ENCODE measurements at places on chromosomes 5 and 9.

DNA sequence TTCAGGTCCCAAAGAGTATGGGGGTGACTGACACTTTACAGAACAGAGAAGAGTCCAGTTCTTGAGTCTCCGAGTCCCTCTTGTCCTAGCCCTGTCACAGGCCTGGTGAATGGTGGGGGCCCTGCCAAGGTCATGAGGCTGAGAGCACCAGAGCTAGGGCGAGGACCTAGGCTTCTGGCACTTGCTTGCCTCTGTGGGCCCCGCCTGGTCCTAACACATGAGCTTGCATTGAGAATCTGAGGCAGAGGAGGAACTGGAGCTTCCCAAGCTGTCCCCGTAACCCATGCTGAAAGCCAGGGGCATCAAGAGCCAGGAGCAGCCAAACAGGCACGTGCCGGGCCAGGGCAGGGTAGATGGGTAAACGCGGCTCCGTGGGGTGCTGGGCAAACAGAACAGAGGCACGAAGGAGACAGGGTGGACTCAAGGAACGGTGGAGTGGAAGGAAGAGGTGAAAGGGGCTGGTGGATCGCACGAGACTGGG, 41.3 kb downstream of the JADE2 start:
- no peak for DNase-seq
- H3K27ac ChIP-seq = no peak overlapping the region
- H3K27me3 ChIP-seq = no peaks in the 10 kb centered on the region
- peaks cover 81% of the 10 kb centered on the region for H3K36me3 ChIP-seq

DNA sequence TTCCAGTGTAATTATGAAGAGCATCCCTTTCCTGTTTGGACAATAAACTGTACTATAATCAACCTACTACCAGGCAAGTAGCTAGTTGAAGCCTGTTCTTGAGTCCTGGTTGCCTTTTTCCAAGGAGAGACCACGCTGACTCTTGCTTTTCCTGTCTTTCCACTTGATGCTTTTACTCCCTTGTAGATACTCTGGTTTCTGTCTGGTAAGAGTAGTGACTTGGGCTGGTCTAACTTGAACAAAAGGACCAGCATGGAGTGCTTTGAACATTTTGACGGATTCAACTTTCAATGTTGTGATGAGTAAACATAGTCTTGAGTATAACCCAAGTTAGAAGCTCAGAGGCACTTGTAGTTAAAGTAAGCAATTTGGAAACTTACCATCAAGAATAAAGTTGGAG, 464.3 kb downstream of the GADD45G start:
- H3K36me3 ChIP-seq = no peaks in the 10 kb centered on the region
- no peak overlapping the region for H3K4me3 ChIP-seq
- H3K4me1 ChIP-seq = peaks cover 9% of the 10 kb centered on the region
- H3K27ac ChIP-seq = no peak overlapping the region
- no peaks in the 10 kb centered on the region for H3K27me3 ChIP-seq

- no peaks in the 10 kb centered on the region for H3K27me3 ChIP-seq
- no peak for DNase-seq
- H3K4me1 ChIP-seq = no peaks in the 10 kb centered on the region
- no peak overlapping the region for H3K4me3 ChIP-seq
- no peak overlapping the region for H3K27ac ChIP-seq
- no peaks in the 10 kb centered on the region for H3K36me3 ChIP-seq
Observed at GRCh38 chr9:90460220-90460619, 182.4 kb downstream of the DIRAS2 start.

DNA sequence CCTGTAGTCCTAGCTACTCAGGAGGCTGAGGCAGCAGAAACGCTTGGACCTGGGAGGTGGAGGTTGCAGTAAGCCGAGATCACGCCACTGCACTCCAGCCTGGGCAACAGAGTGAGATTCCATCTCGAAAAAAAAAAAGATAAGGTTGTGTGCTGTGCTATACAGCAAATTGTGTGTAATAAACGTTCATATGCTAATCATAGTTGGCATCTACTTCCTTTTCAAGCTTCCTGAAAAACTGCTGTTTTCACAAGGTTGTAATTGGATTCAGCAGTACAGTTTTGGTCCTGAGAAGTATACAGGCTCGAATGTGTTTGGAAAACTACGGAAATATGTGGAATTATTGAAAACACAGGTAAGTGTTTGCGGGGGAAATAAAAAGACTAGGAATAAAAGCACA, 25.5 kb downstream of the OTULINL start:
- no peak for DNase-seq
- H3K4me1 ChIP-seq = peaks cover 32% of the 10 kb centered on the region
- H3K27me3 ChIP-seq = no peaks in the 10 kb centered on the region

DNA sequence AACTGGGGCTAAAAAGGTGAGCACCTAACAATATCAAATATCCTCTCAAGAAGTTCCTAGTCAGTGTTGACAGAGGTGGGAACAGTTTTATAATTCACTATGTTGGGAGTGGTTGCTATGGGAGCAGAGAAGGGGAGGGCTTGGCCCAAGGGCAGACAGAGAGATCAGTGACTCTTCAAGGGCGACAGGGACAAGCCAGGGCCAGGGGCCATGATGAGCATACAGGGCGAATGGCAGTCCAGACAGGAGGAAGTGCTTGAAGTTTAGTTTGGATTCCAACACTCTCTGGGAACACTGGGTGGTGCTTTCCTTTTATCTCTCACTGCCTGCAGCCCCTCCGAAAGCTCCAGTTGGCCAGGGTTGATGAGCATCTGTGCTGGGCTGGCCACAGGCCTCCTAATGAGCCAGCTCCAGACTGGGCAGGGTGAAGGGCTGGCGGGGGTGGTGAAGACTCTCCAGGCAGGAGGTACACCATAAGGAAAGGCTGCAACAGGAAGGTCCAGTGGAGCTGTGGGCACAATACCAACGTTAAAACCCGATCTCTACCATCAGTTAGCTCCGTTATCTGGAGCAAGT, 111.3 kb downstream of the TMEM174 start:
- H3K27me3 ChIP-seq = peaks cover 20% of the 10 kb centered on the region
- H3K4me1 ChIP-seq = no peaks in the 10 kb centered on the region
- DNase-seq = no peak
- H3K27ac ChIP-seq = no peak overlapping the region
- no peaks in the 10 kb centered on the region for H3K36me3 ChIP-seq

GRCh38 chr5:132264546-132265335, 7.2 kb downstream of the PDLIM4 start:
- H3K36me3 ChIP-seq = no peaks in the 10 kb centered on the region
- DNase-seq = no peak
- H3K27me3 ChIP-seq = no peaks in the 10 kb centered on the region
- H3K4me1 ChIP-seq = no peaks in the 10 kb centered on the region
- no peak overlapping the region for H3K27ac ChIP-seq

DNA sequence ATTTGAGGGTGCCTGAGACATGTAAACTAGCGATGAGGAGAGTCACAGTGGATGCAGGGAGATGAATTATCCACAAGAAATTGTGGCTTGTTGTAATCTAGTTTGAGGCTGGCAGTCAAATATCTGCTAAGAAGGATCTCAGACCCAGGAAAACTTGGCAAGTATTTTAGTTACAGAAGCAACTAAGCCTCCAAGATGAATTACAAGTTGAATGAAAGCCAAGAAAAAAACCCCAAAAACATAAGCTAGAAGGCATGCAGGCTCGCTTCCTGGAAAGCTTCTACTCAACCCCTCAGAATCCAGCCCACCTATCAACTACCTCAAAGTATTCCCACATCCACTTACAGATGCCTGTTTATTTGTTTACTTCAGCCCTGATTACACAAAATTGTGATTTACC, 696.9 kb downstream of the MAT2B start:
- no peaks in the 10 kb centered on the region for H3K27me3 ChIP-seq
- no peaks in the 10 kb centered on the region for H3K4me1 ChIP-seq
- DNase-seq = no peak
- no peak overlapping the region for H3K27ac ChIP-seq
- H3K36me3 ChIP-seq = no peaks in the 10 kb centered on the region

DNA sequence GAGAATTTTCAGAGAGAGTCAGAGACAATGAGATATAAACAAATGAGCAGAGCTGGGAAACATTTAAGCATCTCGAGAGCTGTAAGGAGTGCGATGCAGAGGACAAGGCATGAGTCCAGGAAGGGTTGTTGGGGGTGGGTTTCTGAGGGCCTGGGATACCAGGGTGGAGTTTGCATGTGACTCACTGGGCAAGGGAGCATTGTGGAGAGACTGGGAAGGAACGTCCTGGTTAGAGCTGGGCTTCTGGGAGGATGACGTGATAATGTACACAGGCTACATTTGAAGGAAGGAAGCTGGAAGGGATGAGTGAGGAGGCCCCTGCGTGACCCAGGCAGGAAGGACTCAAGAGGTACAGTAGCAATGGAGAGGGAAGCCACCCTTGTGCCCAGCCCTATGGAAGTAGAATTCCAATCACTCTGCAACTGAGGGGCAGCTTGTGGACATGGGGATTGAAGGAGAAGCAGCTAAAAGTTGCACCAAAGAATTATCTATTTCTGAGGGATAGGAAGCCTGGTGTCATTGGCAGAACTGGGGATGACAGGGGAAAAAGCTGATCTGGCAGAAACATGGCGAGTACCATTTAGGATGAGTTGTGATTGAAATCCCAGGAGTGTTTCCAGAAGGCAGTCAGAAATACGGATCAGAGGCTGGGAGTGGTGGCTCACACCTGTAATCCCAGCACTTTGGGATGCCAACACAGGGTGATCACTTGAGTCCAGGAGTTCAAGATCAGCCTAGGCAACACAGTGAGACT, 59.3 kb upstream of the AFAP1L1 start:
- DNase-seq = no peak
- no peaks in the 10 kb centered on the region for H3K36me3 ChIP-seq
- no peak overlapping the region for H3K27ac ChIP-seq
- H3K27me3 ChIP-seq = no peaks in the 10 kb centered on the region
- H3K4me3 ChIP-seq = no peak overlapping the region
- peaks cover 13% of the 10 kb centered on the region for H3K4me1 ChIP-seq

GRCh38 chr9:5512658-5513452, 2.5 kb downstream of the PDCD1LG2 start:
- no peaks in the 10 kb centered on the region for H3K36me3 ChIP-seq
- H3K4me3 ChIP-seq = no peak overlapping the region
- peak; percentile 19 for DNase-seq
- H3K27ac ChIP-seq = no peak overlapping the region
- H3K4me1 ChIP-seq = peaks cover 49% of the 10 kb centered on the region
- H3K27me3 ChIP-seq = no peaks in the 10 kb centered on the region

GRCh38 chr5:178839319-178839704, 20.4 kb upstream of the ZNF354B start:
- DNase-seq = peak; percentile 64
- H3K27ac ChIP-seq = no peak overlapping the region
- no peaks in the 10 kb centered on the region for H3K36me3 ChIP-seq
- no peaks in the 10 kb centered on the region for H3K27me3 ChIP-seq

DNA sequence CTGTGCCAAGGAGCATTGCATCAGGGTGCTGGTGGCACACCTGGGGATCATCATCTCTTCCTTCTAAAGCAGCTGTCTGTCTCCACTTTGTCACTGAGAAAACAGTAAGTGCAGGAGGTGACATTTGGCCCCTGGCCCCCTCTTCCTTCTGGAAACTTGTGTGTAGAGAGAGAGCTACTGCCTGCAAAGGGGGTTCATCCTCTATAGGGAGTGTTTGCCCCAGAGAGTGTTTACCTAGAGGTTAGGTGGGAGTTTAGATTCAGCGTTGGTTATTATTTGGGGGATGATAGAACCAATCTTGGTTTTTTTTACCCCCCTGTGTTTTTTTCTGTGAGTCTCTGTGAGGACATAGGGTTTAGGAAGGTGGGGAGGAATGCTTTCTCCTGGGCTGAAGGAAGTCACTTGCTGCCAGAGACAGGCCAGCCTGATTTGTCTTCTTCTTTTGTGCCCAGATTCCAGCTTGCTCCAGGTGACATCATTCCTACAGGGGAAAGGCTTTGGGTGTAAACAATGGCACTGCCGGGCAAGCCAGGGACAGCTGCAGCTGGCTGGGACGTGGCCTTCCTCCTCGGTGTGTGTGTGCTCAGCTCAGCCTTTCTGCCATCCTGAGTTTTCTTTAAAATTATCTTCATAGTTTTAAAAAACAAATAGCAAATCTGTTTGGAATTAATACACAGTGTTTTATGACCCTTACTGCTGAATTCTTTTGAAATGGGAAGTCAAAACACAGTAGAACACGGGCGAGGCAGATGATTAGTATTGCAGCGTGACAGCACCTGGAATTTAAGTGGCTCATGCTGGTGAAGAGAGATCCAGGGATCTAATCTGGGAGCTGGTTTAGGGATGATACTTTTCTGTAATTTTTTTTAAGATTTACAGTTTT, 24.5 kb downstream of the PRRC2B start:
- H3K36me3 ChIP-seq = peaks cover 37% of the 10 kb centered on the region
- no peak overlapping the region for H3K27ac ChIP-seq
- DNase-seq = no peak
- H3K4me1 ChIP-seq = peaks cover 14% of the 10 kb centered on the region
- no peaks in the 10 kb centered on the region for H3K27me3 ChIP-seq

- H3K36me3 ChIP-seq = no peaks in the 10 kb centered on the region
- no peak overlapping the region for H3K4me3 ChIP-seq
- no peak for DNase-seq
- H3K4me1 ChIP-seq = peaks cover 5% of the 10 kb centered on the region
- H3K27ac ChIP-seq = no peak overlapping the region
- no peaks in the 10 kb centered on the region for H3K27me3 ChIP-seq
Observed at GRCh38 chr9:20405078-20405477, 217.2 kb downstream of the MLLT3 start.

DNA sequence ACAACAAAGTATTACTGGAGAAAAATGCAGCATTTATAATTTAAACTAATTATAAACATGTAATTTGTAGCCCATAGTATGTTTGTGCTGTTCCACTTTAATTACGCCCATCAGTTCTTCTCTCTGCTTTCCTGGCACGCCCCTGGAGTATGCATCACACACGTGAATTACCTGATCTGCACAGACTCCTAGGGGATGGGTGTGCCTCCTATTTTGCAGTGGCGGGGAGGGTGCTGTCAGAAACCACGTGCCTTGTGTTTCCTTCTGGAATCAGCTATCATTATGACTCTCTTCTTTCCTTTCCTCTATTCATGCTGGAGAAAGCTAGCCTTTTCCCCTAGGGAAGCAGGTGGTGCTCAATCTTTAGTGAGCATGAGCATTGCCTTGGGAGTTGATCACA, 43.3 kb downstream of the RPS23 start:
- H3K27ac ChIP-seq = no peak overlapping the region
- H3K4me1 ChIP-seq = no peaks in the 10 kb centered on the region
- no peaks in the 10 kb centered on the region for H3K36me3 ChIP-seq
- H3K4me3 ChIP-seq = no peak overlapping the region

DNA sequence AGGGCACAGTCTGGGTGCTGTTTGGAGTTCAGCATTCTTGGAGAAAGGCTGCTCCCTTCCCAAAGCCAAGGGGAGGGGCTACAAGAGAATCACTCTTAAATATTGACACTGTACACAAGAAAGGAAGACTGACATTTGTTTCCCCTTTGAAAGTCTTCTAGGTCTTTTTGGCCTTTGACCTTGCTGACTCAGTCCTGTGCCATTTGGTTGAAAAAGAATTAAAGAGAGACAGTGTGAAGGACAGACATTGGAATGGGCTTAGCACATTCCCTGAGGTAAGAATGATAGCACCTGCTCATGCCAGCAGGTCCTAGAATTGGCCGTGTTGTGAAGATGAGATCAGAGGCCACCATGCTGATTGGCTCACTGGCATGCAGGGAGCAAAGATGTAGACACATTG, 271.4 kb upstream of the ZNF608 start:
- H3K36me3 ChIP-seq = no peaks in the 10 kb centered on the region
- no peak overlapping the region for H3K4me3 ChIP-seq
- no peak for DNase-seq
- no peaks in the 10 kb centered on the region for H3K4me1 ChIP-seq
- H3K27ac ChIP-seq = no peak overlapping the region
- no peaks in the 10 kb centered on the region for H3K27me3 ChIP-seq
